ENCODE measurements at places on chromosomes 7 and 10.

- DNase-seq = no peak
These were observed 544.1 kb downstream of the AUTS2 start for GRCh38 chr7:70142247-70142932.

DNA sequence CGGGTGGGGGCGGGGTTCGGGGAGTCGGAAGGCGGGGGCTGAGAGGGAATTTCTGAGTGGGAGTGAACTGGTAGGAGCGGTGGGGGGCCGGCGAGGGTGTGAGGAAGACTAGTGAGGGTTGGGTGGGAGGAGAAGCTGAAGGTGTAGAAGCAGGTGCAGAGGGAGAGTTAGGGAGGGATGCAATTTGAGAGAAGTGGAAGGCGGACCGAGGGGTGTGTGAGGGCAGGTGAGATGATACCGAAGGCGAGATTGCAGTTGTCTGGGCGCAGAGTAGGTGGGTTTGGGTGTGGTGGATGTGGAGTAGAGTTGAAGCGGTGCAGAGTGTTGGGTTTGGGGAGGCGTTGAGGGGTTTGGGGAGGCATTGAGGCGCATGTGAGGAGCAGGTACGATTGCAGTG lies 643 bp downstream of the KAT6B start:
- DNase-seq = no peak

GRCh38 chr7:74453322-74454011 lies at the start of gene GTF2IRD1:
Gene GTF2IRD1 (plus strand): TSS chr7:74453906. CDS start chr7:74508081, 54,175 bp downstream.
- peak; percentile 29 for DNase-seq

GRCh38 chr7:78578686-78579085 lies 780.1 kb downstream of the PHTF2 start:
- DNase-seq = no peak

- DNase-seq = no peak
These were observed 927 bp upstream of the DEPP1 start for GRCh38 chr10:44979281-44980191.

GRCh38 chr10:112966194-112966855 lies 16.3 kb downstream of the TCF7L2 start:
- no peak for DNase-seq

DNA sequence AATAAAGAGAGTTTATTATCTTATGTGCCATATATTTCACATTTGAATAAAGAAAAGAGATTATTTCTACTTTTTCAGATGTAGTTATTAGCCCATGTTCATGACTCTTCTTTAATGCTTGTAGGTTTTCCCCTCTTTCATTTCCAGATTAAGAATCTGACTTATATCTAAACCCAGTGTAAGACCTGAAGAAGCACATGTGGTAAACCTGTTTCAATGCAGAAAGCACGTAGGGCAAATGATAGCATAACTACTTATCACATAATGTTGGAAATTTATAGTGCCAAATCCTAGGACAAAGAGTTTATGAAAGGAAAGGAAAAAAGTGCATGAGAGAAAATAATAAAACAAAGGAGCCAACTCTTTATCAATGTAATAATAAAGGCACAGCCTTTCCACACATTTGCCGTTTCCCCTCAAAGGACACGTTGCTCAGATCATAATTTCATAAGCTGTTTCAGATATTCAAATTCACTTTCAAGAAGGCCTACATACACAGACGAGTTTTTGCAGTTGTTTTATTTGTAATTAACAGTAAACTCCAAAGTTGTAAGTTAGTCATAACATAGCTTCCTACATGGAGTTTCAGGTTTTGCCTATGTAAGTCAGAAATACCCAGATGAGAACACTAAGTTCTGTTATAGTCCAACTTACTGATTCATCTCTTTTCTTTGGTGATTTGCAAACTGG lies 88.8 kb upstream of the MDFIC start:
- no peak for DNase-seq

GRCh38 chr7:135715673-135716072 lies 12.3 kb downstream of the SLC13A4 start:
- no peak for DNase-seq

DNA sequence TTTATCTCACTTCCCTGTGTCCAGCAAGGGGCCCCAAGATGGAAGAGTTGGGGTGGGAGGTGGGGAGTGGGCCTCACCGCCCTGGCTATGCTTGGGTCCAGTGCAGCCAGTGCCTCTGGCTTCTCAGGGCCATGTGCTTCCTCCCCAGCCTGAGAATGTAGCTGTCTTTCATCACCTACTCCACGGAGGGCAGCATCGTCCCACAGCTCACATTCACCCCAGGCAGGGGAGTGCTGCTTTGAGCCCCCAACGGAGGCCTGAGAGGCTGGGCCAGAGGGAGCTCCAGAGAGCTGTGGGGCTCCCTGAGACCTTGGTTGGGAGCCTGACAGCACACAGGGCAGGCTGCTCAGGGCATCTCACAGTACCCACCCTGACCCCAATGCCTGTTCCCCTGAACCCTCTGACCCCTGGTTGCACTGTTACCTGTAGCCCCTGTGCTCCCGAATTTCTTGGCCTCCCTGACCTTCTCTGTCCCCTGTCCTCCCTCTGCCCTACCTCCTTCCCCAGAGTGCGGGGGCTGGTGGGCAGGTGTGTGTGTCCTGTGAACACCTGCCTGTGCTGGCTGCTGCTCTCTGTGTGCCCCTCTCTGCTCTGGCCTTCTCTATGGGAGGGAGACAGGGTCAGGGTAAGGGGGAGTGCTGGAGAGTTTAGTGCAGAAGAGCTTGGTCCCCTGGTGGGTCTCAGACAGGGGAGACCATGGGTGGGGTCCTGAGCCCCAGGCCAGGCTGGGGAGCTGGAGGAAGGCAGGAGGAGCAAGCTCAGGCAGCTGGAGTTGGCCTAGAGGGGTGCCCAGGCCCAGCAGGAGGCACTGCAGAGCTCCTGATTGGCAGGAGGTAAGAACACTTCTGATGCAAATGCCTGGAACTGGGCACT lies 19.6 kb upstream of the ZNF488 start:
- no peak for DNase-seq

GRCh38 chr10:62424026-62424425 lies 49.9 kb downstream of the ZNF365 start:
- no peak for DNase-seq

- DNase-seq = no peak
These were observed 74.8 kb downstream of the PARD3 start for GRCh38 chr10:34740321-34740720.

DNA sequence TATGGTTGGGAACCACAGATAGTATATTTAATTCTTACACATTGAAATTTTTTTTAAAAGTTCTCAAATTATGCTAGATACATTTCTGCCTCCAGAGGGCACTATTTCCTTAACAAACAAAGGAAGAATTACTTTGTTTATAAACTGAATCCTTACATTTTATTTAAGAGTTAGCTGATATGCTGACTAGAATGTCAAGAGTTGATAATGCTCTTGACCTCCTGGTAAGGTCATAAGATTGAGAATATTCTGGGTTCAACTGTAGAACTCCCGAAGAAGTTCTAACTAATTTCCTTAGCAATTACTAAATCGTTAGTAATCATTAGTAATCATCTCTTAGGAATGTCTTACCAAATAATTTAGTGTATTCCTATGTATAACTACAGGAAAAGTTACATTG lies 95.3 kb upstream of the CYP26C1 start:
- no peak for DNase-seq

DNA sequence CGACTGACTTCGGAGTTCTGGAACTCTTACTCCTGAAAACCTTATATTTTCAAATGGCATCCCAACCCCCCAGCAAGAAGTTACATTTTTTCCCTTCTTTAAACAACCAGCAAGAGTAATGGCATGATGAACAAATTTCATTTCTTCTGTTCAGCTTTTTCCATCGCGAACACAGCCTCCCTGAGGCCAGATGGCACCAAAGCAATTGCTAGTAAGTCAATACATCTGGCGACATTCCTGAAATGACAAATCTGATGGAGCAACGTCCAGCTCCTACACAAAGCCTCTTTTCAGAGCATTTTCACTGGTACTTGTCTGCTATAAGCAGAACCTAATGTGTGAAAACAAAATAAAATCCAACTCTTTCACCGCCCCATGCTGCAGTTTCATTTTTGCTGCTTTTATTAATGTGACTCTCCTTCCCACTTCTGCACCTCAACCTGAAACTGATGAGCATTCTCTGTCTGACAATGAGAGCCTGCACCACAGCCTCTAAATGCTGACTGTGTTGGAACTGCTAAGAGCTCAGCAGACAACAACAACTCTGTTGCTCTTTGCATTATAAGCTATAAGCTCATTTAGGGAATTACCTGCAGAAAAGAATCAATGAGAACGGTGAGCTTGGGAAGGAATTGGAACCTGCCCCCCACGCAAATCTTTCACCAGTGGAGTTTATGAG lies 229.8 kb downstream of the FGFR2 start:
- DNase-seq = no peak

Data from activated T-cell treated with anti-CD3 and anti-CD28 coated beads for 24 hours (primary cell).